ENCODE measurements at places on chromosomes 4 and X. TPM values are rescaled to one million over a fixed set of nuclear protein-coding genes. Genes with fewer than 3 reads are reported as not detected.

GRCh38 chr4:175511861-175512260 lies 300.2 kb downstream of the GPM6A start:
- no peak for DNase-seq

DNA sequence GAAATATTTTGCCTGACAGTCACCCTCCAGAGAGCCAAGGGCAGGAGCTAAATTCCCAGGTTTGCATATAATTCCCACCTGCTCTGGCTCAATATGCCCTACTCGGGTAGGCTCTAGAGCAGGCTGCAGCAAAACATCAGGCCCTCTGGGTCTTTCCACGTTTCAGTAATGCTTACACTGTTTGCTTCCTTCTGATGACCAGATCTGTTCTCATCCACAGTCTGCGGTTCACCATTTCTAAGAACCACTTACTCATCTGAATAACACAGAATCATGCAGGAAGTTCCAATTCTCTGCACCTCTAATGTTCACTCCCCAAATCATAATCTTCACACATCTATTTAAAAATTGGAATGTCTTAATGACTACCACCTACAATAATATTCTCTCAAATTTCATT lies 141.4 kb downstream of the PPP3CA start:
- DNase-seq, result no peak

DNA sequence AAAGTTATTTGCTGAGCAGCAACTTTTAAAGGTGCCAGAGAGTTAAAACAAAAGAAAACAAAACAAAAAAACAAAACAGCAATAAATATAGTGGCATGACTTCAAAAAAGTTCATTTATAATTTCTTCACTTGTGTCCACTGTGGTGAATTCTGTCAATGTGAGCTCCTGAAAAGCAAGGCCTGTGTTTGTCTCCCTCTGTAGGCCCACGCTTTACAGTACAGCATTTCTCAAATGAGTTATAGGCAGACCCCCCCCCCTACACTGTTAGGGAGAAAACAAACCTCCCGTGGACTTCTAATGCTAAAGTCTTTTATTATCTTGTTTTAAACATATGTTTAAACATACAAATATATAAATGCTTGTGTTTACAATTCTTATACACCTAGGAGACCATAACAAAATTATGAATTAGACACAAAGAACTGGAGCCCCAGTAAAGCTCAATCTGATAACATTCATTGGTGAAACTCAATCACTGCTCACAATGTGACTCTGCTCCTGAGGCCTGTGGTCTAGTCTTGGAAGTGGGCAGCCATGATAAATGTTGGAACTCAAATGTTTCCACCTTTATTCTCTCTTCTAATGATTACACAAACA lies 47.0 kb upstream of the SCOC start:
- no peak for DNase-seq

GLOD5 gene
- total RNA-seq, result not detected

DNA sequence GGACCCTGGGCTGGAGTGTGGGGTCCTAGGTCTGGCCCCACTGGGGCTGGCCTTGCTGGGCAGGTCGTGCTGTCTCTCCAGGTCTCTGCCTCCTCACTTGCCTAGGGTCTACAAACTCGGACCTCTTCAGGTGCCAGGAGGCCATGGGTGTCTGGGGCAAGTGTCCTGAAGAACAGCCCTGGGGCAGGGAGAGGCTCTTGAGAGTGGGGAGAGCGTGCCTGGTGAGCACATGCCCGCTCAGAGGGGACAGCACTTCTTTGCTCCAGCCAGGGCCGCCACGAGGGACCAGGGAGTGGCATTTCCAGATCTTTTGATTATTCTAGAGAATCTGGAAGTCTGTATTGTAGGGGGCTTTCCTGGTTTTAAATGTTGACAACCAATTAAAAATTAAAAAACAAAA lies 63.7 kb downstream of the SORCS2 start:
- DNase-seq, result no peak

GRCh38 chr4:139508581-139509237 lies 47.3 kb downstream of the SETD7 start:
- no peak for DNase-seq

DNA sequence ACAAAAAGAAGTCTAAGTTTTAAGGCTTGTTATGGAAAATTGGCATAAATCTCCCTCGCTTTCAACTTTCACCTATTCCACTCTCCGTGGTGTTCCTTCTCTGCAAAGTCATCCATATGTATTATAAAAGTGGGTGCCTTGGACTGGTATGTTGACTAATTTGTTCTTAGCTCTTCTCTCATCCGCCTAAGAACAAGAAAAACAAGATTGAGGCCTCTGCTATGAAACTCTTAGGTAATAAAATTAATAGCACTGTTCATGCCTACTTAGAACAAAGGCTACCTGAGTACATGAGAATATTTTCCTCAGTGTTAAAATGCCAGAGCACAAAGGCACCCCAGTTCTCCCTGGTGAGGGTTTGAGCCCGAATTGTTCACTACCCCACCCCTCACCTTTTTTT lies 1.3 kb downstream of the CNGA1 start:
- DNase-seq, result no peak

DNA sequence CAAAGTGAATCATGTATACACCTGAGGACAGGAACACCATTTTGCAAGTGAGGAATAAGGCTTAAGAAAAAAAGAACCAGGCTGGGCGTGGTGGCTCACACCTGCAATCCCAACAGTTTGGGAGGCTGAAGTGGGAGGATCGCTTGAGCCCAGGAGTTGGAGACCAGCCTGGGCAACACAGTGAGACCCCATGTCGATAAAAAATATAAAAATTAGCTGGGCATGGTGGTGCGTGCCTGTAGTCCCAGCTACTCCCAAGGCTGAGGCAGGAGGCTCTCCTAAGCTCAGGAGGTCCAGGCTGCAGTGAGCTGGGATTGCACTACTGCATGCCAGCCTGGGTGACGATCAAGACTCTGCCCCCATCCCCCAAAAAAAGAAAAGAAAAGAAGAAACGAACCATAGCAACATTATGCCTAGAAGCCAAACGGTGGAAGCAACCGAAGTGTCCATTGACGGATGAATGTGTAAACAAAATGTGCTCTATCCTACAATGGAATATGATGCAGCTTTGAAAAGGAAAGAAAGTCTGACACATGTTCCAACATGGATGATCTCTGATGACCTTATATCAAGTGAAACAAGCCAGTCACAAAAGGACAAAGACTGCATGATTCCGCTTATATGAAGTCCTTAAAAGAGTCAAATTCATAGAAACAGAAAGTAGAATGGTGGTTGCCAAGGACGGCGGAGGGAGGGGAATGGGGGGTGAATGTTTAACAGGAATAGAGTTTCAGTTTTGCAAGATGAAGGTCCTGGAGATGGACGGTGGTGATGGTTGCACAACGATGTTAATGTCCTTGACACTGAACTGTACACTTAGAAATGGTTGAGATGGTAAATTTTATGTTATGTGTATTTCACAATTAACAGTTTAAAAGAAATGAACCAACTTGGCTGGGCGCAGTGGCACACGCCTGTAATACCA lies 8.6 kb upstream of the KIAA0232 start:
- DNase-seq, result no peak

DNA sequence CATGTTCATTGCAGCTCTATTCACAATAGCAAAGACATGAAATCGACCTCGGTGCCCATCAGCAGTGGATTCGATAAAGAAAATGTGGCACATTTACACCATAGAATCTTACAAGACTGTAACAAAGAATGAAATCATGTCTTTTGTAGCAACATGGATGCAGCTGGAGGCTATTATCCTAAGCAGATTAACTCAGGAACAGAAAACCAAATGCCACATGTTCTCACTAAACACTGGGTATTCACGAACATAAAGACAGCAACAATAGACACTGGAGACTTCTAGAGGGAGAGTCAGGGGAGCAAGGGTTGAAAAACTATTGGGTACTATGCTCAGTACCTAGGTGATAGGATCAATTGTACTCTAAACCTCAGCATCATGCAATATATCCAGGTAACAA lies 180.5 kb downstream of the PPP1R2C start:
- DNase-seq, result no peak

DNA sequence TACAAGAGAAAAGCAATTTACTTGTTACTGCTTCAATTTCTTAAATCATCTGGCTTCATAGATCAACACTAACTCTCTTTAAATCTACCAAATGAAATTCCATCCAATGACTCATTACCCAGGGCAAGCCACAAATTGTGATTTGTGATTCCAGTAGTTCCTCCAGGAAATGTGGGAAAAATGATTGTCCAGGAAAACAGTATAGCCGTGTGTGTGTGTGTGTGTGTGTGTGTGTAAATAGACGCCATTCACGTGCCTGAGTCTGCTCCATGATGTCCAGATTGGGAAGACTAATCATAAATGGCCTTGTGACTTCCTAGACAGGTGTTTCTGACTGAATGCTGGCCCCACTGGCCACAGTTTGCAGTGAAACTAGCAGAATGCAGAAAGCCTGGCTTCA lies 121.3 kb downstream of the HS6ST2 start:
- no peak for DNase-seq

GRCh38 chrX:39907964-39908661 lies 189.6 kb downstream of the BCOR start:
- DNase-seq, result peak; percentile 84

NXF3 gene
- not detected for total RNA-seq

DNA sequence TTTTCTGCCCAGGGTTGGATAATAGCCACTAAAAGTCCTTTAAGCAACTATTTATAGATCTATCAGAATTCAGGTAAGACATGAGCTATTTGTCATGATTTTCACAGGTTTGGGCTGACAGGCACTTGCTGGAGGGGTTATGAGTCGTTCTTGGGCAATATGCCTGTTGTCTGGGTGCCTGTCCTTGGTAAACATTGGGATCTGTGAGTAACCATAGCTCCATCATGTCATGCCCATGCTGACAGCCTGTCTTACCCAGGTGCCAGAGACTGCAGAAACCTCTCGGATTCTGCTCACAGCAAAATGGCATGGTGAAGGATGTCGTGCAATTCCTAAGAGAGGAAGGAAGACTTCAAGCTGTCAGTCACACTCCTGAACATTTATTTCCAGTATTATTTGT lies 116.0 kb upstream of the PUDP start:
- DNase-seq, result no peak

DNA sequence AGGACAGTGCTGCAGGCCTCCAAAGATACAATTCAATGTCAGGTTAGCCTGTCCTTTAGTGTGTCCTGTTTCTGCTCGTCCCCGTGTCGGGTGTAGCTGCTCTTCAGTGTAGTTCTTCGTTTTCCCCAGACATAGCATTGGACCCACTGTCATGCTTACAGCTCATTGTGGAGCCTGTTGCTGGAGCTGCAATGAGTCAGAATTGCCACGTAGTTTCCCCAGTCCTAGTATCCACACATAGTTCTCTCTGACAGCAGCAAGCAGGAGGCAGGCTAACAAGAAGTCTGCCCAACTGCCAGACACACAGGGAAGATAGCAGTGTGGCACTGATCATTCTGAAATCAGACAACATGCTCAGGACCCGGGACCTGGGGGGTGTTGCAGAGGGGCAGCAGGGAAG lies 49.2 kb downstream of the MOSPD2 start:
- no peak for DNase-seq

GRCh38 chrX:39532761-39533160 lies 565.0 kb downstream of the BCOR start:
- no peak for DNase-seq

MTMR8 gene
- total RNA-seq, result 0.46 TPM
